Activated naive CD8-positive, alpha-beta T cell treated with anti-CD3 and anti-CD28 coated beads for 36 hours (primary cell): ENCODE measurements at places on chromosomes 13 and 19. TPM values are rescaled to one million over a fixed set of nuclear protein-coding genes. Genes with fewer than 3 reads are reported as not detected.

DNA sequence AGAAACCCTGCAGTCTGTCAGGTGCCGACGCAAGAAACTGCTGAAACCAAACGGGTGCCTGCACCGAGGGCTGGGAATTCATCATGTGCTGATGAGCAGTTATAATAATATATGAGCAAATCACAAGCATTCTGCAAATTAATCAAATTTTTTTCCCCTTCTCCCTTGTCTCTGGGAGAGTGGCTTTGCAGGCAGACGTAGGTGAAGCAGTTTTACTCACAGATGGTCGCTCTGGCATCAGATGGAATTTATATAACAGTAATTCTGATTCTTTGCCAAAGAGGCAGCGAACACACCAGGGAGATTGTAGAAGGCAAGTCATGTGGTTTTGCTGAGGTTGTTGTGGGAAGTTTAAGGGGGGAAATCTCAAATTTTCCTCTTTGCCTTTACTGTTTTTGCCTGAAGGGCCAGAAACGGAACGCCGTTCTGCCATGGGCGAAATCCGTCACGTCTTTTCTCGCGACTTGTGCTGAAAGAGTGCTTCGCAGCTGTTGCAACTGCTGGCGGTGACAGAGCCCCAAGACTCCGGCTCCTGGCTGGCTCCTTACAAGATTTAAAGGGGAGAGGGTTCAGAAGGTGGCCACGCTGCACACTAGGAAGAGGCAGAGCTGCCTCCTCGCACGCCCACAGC lies 320.1 kb downstream of the ZNF536 start:
- DNase-seq = no peak
- no peak overlapping the region for H3K27ac ChIP-seq
- H3K4me1 ChIP-seq = peaks cover 2% of the 10 kb centered on the region
- peaks cover 76% of the 10 kb centered on the region for H3K27me3 ChIP-seq

GRCh38 chr13:90091611-90092010 lies 1255.9 kb upstream of the MIR17HG start:
- no peaks in the 10 kb centered on the region for H3K4me1 ChIP-seq
- no peak overlapping the region for H3K27ac ChIP-seq
- H3K27me3 ChIP-seq = no peaks in the 10 kb centered on the region
- no peaks in the 10 kb centered on the region for H3K36me3 ChIP-seq
- DNase-seq = no peak
- H3K4me3 ChIP-seq = no peak overlapping the region

Gene CCNE1
- total RNA-seq = 38.4 TPM

Gene SYCN
- total RNA-seq = not detected
